ENCODE measurements at places on chromosomes 16 and 17.

DNA sequence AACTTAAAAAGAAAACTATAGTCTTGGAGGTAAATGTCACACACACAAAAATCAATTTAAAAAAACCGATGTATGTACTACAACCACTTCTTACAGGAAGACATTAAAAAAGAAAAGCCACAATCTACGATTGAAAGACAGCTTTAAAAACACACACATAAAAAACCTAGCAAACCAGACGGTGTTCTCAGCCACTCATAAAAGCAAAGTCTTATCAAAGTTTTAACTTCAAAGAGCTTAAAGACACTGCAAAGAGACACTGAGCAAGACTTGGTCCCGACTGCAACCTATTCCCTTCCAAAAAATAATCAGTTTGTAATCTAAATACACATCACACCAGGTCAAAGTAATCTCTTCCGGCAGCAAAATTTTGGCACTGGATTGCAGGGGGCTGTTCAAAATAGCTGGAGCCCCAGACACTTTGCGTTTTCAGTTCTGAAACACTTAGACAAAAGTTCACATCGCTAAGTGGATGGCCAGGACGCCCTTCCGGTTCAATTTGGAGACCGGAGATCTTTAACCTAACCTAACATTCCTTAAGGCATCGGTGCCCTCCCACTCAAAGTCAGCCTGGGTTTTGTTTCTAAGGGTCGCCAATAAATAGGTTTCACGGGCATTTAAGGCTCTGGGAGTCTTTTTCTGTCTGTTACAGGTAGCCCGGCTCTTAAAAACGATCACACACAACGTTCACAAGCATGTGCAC lies 2.6 kb downstream of the ZCCHC14 start:
- DNase-seq, result no peak

- no peak for DNase-seq
These were observed 2.8 kb downstream of the PRKAR1A start for GRCh38 chr17:68514831-68515635.

DNA sequence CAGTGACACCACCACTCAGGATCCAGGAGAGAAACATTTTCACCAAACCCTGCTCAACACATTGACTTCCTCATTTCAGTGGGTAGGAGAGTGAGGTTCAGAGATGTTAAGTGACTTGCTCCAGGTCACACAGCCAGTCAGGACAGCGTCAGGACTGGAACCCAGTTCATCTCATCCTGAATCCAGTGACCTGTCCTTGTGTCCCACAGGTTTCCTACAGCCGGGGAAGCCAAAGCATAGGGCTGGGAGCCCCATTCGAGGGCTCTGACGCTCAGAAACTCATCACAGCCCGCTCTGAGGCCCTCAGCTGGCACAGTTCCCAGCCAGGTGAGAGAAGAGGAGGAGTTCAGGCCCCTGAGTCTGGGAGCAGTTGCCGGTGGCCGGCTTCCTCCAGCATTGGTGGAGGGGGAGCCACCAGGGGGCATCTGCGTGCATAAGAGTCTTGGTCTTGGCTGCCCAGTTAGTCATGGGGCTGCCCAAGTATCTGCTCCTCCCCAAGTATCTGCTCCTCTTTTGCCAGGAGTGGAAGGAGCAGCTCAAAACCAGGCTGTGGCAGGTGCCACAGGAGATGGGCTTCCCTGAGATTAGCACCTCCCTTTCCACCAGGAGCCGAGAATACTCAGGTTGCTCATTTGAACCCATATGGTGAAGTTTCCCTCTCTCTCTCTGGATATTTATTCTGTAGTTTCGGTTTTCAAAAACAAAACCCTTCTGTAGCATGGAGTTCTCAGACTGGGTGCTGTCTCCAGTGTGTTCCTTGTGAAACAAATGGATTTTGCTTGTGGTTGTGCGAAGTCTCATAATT lies 56.0 kb downstream of the TNFRSF13B start:
- DNase-seq, result no peak

DNA sequence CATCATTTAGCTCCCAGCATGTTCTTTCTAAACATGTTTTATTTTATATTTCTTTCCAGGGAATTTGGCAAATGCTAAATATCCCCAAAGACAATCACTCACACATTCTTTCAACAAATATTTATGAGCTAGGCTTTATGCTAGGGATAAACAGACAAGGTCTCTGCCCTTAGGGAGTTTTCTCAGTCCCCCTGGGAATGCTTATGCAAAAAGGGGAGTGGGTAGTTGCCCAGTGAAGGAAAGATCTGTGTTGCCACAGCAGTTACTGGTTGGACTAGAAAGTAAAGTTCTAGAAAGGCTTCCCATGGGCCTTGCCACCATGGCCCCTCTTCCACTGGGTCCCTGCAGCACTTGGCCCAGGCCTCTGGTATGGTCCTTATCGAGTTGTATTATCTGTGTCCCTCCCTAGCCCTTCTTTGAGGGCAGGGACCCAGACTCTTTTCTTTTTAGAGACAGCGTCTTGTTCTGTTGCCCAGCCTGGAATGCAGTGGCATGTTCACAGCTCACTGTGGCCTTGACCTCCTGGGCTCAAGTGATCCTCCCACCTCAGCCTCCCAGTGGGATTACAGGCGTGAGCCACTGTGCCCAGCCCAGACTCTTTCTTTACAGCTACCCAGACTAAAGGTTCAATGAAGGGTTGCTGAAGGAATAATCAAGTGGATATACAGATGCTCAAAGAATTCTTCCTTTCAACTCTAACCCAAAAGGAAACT lies 78.0 kb downstream of the YPEL2 start:
- DNase-seq, result no peak

GRCh38 chr17:6162216-6162615 lies 92.0 kb downstream of the WSCD1 start:
- DNase-seq, result no peak

DNA sequence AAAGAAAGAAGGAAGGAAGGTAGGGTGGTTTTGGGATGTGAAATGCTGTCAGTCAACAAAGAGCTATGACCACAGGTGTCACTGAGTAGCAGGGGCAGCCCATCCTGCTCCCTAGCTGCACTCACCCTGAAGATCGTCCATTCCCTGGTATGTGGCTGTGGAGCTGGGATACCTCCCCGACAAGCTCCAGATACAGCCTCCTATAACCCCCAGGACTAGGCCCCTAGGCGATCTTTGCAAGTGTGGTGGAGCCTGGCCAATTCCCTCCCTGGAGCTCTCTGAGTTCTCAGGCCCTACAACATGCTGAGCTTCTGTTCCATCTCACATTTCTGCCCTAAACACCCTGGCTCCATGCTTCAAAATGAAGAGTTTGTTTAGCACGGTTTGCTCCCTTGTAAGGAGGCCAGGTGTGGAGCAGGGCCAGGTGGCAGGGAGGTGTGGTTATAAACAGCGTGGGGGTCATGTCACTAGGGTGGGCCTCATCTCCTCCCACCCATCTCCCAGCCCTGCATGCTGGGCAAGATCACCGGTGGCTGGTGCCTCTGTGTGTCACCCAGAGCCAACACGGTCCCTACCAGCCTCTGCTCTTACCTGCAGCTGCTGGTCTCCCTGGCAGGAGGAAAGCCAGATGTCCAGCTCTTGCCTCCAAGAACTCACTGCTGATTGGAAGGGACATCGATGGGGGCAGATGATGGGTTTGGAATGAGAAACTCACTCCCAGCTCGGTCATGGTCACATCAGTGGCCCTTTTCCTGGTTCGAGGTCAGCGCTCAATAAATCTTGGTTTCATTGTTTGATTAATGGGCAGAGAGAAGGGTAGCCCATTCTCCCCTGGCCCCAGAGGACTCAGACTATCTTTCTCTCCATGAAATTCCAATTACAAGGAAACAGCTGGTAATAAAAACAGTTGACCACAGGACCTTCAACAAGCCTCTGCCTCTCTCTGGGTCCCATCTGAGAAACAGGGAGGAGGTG lies 511.0 kb upstream of the CDH5 start:
- DNase-seq, result no peak

GRCh38 chr17:8520981-8521380 lies 85.3 kb downstream of the NDEL1 start:
- no peak for DNase-seq

DNA sequence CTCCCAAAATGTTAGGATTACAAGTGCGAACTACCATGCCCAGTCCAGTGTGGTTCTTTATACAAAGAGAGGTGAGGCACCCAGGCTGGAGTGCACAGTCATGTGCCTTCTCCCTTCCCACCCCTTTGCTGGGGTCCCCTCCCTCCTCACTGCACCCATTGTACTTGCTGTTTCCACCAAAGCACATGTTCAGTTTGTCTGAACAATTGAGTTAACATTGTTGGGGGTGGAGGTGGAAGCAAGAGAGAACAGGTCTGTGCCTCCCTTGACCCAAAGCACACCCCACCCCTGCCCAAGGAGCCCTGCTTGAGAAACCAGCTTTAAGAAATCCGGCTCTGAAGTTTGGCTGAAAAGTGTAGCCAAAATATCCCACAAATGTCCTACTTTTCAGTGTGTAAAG lies 142.3 kb upstream of the CDH5 start:
- DNase-seq, result no peak

DNA sequence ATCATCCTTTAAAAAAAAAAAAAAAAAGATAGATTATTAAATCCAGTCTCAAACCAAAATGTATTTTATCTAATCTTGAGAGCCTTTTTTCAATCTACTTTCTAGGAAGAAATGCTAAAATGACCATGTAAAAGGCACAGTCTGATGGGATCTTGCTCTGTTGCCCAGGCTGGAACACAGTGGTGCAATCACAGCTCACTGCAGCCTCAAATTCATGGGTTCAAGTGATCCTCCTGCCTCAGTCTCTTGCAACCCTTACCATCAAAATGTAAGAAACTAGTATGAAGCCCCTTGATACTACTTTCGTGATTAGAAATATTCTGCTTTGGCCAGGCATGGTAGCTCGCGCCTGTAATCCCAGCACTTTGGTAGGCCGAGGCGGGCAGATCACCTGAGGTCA lies 70.8 kb downstream of the HELZ start:
- no peak for DNase-seq
